B cell (primary cell): ENCODE measurements at places on chromosomes 2 and 18. TPM values are rescaled to one million over a fixed set of nuclear protein-coding genes. Genes with fewer than 3 reads are reported as not detected.

DNER gene
- total RNA-seq, result not detected in 2 replicates

RAX gene
- total RNA-seq, result not detected in 2 replicates

TUBB8B gene
- total RNA-seq, result 0.49 and 0.95 TPM in 2 replicates

WDCP gene
- 21.6 and 22.3 TPM in 2 replicates for total RNA-seq

ANKRD29 gene
- total RNA-seq, result not detected in 2 replicates

HOXD1 gene
- total RNA-seq, result not detected in 2 replicates

AQP12B gene
- not detected in 2 replicates for total RNA-seq

TLX2 gene
- 0.19 TPM in 1 of 2 replicates, not detected in the other for total RNA-seq

SGPP2 gene
- total RNA-seq, result 6.0 and 7.7 TPM in 2 replicates

CNRIP1 gene
- total RNA-seq, result not detected in 2 replicates

CTAGE1 gene
- total RNA-seq, result not detected in 2 replicates

NRP2 gene
- total RNA-seq, result 4.4 and 6.8 TPM in 2 replicates

STAT4 gene
- total RNA-seq, result 58.9 and 62.1 TPM in 2 replicates

CYS1 gene
- not detected in 2 replicates for total RNA-seq

MYO1B gene
- total RNA-seq, result 0.67 and 1.2 TPM in 2 replicates

MRO gene
- total RNA-seq, result not detected in 2 replicates

GRCh38 chr2:239337877-239338484, 62.8 kb downstream of the HDAC4 start:
- no peak for DNase-seq

- no peak for DNase-seq
Observed at GRCh38 chr2:230677201-230677946, 35.3 kb upstream of the CAB39 start.

DNA sequence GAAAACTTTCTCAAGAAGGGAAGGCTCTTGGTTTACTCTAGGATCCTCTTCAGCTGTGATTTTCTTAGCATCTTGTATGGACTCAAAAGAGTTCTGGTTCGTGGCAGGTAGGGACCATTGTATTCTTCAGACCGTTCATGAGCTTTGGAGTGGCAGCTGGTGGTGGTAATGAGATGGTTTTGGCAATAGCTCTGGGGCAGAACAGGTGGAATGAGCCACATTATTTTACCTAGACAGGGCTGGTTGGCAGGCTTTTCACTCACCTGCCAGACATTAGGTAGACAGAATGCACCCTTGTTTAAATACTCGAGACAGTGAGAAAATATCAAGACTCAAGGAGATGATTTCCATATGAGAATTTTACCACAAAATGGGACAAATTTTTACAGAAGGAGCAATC, 26.2 kb upstream of the MGAT5 start:
- DNase-seq, result no peak

GRCh38 chr2:158391876-158392275, 64.7 kb downstream of the CCDC148 start:
- no peak for DNase-seq

- no peak for DNase-seq
Observed at GRCh38 chr2:121855510-121855909, 100.1 kb downstream of the TSN start.

GRCh38 chr2:43129676-43130547, 96.5 kb downstream of the ZFP36L2 start:
- peak; percentile 64 for DNase-seq

GRCh38 chr2:168974428-168974827, 56.7 kb downstream of the ABCB11 start:
- DNase-seq, result no peak

DNA sequence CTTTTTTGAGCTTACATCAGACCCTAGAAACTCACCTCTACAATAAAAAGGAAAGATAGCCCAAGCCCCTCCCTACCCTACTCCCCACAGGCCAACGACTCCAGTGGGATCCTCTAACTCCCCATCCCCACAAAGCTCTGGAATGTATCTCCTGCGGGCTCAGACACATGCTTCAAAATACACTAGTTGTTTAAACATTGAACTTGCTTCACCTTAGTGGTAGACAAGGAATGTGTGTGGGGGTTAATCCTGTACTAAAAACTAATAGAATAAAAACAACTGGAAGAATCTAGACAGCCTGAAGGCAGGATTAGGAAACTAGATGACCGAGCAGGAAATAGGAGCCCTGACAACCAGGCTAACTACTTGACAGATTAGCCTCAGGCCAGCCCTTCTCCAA, 211.5 kb downstream of the SUCLG1 start:
- DNase-seq, result no peak

DNA sequence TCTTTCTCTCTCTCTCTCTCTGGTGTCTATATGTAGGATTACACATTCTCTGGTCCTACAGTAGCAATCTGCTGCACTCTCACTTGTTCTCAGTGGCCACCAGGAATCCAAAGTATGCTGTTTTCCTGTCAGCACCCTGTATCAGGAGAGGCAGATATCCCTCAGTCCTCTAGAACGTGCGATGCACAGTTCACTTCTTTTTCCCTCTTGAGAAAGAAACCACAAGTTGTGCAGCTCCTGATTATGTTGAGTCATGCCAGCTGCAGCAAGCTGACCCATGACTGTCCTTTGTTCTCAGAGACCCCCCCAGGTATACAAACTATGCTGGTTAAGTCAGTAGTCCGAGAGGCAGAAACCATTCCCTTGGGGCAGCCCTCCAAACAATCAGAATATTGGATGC, 54.6 kb downstream of the LANCL1 start:
- DNase-seq, result no peak

DNA sequence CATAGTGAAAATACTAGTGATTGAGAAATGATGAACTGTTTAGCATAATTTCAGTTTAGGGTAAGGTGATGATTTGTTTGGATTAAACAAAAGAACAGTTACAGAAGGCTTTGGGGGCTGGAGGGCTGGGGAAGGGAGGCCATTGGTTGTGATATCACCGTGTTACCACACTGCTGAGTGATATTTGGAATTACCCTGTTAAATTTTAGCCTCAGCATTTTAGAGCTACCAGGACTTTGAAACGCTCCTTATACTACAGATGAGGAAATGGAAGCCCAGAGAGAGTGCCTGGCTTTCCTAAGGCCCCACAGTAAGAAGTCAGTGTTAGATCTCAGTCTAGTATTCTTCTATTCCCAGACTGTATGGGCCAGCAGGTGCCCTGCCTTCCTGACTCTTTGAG, 15.6 kb downstream of the ARHGEF33 start:
- no peak for DNase-seq

GRCh38 chr2:16973586-16974286, 308.1 kb upstream of the CYRIA start:
- no peak for DNase-seq

DNA sequence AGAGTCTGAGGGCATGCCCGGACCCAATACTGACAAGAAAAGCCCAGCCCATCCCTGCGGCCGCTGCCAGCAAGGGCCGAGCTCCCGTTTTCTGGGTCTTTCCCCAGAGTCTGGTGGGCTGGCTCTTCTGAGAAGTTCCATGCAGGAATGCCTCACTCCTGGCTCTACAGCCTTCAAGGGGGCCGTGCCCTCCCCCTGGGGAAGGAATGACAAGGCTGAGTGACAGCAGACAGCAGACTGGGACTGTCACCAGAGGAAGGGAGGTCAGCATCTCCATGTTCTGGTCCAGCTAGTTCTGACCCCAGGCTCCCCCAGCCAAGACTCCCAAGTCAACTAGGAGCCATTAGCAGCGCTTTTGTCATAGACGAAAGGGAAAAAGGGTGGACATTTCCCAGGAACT, 13.0 kb upstream of the SEMA4C start:
- DNase-seq, result no peak

GRCh38 chr2:121558329-121558728, 27.6 kb downstream of the RNU4ATAC start:
- DNase-seq, result peak; percentile 57

GRCh38 chr2:152167065-152167464, 8.5 kb downstream of the STAM2 start:
- DNase-seq, result no peak

- DNase-seq, result peak; percentile 26
Observed at GRCh38 chr2:241274127-241274526, 41.3 kb downstream of the HDLBP start.

GRCh38 chr2:178110681-178111080, 1.6 kb upstream of the RBM45 start:
- no peak for DNase-seq

GRCh38 chr2:60958361-60958760, 59.2 kb upstream of the PEX13 start:
- no peak for DNase-seq

DNA sequence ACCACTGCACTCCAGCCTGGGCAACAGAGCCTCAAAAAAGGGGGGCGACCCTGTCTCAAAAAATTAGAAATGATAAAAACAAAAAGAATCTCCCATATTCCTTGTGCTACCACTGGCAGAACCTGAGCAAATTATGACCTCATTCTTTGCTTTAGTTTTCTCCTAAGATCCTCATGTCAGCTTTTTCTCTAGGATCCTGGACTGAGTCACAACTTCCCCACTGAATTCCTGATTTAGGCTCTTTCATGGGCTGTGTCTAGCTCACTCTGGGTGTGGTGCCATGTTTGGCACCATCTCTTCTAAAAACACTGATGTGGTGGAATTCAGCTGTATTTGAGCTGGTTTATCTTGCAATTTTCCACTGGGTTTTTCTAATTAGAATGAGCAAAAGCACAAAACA, 37.1 kb downstream of the EXOC6B start:
- no peak for DNase-seq

GRCh38 chr18:72206814-72207213, 337.3 kb downstream of the CBLN2 start:
- no peak for DNase-seq

- peak; percentile 60 for DNase-seq
Observed at GRCh38 chr2:179263446-179264367, 925 bp downstream of the SESTD1 start.

- DNase-seq, result no peak
Observed at GRCh38 chr2:164913011-164913410, 42.3 kb downstream of the SLC38A11 start.

DNA sequence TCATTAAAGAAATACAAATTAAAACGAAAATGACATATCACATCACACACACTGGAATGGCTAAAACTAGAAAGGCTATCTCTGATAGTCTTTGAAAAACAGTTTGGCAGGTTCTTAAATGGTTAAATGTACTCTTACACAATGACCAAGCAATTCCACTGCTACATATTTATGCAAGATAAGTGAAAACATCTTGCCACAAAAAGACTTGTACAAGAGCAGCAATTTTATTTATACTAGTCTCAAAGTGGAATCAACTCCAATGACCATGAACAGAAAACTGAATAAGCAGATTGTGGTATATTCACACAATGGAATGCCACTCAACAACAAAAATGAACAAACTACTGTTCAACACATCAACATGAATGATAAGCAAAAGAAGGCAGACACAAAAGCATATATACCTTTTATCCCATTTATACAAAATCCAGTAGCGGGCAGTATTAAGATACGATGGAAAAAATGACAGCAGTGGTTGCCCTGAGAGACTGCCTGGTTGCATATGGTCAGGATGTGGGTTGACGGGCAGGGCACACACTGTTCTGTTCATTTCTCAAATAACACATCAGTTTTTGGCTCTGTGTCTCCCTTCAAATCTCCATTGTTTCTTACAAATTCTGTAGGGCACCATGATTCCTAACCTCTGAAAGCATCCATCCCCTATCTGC, 25.4 kb downstream of the SP100 start:
- DNase-seq, result peak; percentile 58
